ENCODE measurements at places on chromosomes 13 and 19. TPM values are rescaled to one million over a fixed set of nuclear protein-coding genes. Genes with fewer than 3 reads are reported as not detected.

DNA sequence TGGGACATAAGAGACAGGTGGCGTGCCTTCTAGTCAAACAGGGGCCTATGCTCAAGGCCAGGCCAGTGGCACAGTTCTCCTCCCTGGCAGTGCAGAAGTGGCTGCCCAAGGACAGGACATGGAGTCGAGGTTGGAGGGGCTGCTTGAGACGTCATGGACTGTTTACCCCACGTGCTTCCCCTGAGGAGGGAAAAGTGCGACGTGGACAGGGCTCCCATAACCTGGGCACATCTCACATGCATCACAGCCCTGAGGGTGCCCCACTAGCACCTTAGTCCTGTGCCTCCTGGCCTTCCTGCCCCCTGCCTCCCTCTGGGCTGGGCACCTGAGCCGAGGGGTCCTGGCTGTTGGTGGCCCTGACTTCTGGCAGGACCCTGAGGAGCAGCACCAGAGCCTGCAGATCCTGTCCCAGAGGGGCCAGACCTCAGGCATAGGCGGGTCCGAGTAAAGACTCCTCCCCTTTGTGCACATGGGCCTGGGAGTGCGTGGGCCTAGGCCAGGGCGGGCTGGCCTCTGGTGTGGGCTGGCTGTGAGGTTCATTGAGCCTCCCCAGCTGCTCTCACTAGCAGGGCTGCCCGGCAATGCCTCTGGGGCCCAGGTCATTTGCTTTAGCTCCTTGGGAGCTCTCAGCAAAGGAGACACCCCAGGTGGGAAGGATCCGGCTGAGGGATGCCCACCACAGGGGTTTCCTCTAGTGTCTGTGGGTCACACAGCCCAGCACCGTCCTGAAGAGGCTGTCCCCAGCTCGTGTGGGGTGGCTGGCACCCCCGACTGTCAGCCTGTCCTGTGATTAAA lies 65.7 kb downstream of the CEBPG start:
- H3K4me1 ChIP-seq = no peaks in the 10 kb centered on the region
- H3K4me3 ChIP-seq = no peak overlapping the region
- H3K27ac ChIP-seq = no peak overlapping the region
- DNase-seq = no peak
- H3K27me3 ChIP-seq = no peaks in the 10 kb centered on the region

- H3K4me1 ChIP-seq = no peaks in the 10 kb centered on the region
- H3K4me3 ChIP-seq = no peak overlapping the region
- H3K27me3 ChIP-seq = no peaks in the 10 kb centered on the region
- no peaks in the 10 kb centered on the region for H3K36me3 ChIP-seq
- no peak overlapping the region for H3K27ac ChIP-seq
These were observed 1438.6 kb downstream of the UQCRFS1 start for GRCh38 chr19:27774337-27774736.

DNA sequence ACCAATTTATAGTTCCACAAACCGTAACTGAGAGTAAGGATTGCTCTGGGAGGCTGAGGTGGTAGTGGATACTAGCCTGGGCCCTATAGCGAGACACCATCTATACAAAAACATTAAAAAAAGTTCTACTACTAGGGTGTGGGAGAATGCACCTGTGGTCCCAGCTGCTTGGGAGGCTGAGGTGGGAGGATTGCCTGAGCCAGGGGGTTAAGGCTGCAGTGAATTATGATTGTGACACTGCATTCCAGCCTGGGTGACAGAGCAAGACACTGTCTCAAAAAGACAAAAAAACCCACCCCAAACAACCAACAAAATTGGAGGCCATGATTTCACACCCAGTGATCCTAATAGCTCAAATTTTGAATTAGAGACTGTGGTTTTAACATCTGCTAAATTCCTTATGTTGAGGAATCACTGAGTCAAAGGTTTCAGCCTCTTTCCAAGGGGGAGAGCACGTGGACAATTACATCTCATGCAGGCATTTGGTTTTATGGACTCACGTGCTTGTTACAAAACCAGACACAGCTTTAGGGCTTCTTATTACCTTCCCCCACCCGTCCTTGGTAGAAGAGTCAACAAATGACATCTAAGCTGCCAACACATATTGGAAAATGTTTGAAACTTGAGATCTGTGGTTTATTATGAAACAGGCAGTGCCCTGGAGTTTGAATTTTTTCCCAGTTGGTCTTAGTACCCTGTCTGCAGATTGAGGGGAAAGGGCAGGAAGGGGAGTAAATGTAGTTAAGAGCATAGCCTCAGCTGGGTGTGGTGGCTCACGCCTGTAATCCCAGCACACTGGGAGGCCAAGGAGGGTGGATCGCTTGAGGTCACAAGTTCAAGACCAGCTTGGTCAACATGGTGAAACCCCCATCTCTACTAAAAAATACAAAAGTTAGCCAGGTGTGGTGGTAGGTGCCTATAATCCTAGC lies 18.5 kb downstream of the CYP2A6 start:
- no peaks in the 10 kb centered on the region for H3K4me1 ChIP-seq
- H3K36me3 ChIP-seq = peaks cover 2% of the 10 kb centered on the region

DNA sequence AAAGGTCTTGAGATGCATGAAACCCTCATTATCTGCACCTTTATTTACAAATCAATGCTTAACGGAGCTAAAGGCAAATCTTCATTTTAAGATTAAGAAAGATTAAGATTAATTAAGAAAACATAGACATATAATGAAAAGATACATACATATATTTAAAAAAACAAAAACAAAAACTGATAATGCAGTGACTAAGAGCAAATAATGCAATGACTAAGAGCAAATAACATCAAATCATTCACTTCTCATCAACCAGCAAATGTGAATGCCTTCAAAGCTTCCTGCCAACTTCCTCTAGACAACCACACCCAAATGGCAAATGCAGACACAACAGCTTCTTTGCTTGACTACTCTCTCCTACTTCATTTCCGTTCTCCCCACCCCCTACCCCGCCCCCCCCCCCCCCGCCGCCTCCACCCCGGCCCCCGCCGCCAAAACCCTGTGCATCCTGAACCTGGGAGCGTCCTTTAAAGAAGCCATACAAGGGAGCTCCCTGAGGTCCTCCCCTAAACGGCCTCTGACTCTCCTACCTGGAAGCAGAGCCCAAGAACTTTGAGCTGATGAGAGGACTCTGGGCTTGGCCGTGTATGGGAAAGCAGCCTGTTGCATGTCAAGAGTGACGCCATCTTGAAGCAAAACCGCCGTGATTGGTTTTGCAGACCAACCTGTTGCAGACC lies 24.5 kb downstream of the TEX101 start:
- no peak overlapping the region for H3K27ac ChIP-seq
- H3K4me3 ChIP-seq = no peak overlapping the region
- DNase-seq = no peak
- H3K27me3 ChIP-seq = no peaks in the 10 kb centered on the region
- no peaks in the 10 kb centered on the region for H3K36me3 ChIP-seq

Gene PABPC3
- not detected for total RNA-seq

DNA sequence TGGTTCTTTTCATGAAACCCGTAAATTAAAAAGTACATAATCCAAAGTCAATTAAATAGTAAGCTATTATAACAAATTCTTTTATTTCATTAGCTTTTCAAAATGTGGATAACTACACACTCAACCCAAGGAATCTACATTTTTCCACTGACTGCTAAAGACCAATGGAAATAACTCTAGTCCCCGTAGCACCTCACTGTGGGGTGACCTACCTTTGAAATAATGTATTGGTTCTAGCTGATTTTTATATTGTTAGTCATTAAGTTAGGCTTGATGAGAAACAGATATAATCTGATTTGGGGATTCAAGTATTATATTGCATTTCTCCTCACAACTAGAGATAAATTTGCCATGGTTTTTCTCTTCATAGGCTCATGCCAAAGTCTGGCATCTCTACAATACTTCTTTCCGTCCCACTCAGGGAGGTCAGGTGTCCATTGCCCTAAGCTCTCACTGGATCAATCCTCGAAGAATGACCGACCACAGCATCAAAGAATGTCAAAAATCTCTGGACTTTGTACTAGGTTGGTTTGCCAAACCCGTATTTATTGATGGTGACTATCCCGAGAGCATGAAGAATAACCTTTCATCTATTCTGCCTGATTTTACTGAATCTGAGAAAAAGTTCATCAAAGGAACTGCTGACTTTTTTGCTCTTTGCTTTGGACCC lies 37.3 kb downstream of the KL start:
- DNase-seq = no peak
- H3K4me1 ChIP-seq = no peaks in the 10 kb centered on the region
- H3K27ac ChIP-seq = no peak overlapping the region
- H3K4me3 ChIP-seq = no peak overlapping the region

DNA sequence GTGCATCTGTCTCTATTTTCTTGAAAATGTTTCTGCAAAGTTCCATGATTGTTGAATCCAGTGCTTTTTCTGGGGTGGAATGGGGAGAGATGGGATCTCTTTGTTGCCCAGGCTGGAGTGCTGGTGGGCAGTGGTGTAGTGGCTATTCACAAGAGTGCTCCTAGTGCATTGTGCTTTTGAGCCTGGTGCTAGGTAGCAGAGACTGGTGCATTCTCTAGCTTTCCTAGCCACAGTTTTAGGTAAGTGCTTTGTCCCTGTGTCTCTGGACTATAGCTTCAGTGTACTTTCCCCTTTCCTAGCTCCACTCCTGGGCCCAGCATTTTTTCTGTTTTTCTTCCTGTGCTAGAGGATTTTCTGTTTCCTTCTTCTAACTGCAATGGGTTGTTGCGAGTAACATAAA lies 825.6 kb downstream of the SLITRK6 start:
- no peaks in the 10 kb centered on the region for H3K36me3 ChIP-seq
- no peak overlapping the region for H3K27ac ChIP-seq
- DNase-seq = no peak
- H3K27me3 ChIP-seq = no peaks in the 10 kb centered on the region
- no peaks in the 10 kb centered on the region for H3K4me1 ChIP-seq

- DNase-seq = no peak
- peaks cover 15% of the 10 kb centered on the region for H3K4me1 ChIP-seq
- H3K27me3 ChIP-seq = no peaks in the 10 kb centered on the region
- no peaks in the 10 kb centered on the region for H3K36me3 ChIP-seq
These were observed 757 bp upstream of the LMNB2 start for GRCh38 chr19:2457394-2458037.

- H3K4me3 ChIP-seq = no peak overlapping the region
- peaks cover 10% of the 10 kb centered on the region for H3K4me1 ChIP-seq
- H3K36me3 ChIP-seq = no peaks in the 10 kb centered on the region
- no peak for DNase-seq
- H3K27ac ChIP-seq = peak overlapping the region; percentile 42
These were observed 34.9 kb upstream of the RCBTB2 start for GRCh38 chr13:48567515-48568369.

Gene RUBCNL
- total RNA-seq = 4.2 TPM

Gene BRCA2
- 6.3 TPM for total RNA-seq

DNA sequence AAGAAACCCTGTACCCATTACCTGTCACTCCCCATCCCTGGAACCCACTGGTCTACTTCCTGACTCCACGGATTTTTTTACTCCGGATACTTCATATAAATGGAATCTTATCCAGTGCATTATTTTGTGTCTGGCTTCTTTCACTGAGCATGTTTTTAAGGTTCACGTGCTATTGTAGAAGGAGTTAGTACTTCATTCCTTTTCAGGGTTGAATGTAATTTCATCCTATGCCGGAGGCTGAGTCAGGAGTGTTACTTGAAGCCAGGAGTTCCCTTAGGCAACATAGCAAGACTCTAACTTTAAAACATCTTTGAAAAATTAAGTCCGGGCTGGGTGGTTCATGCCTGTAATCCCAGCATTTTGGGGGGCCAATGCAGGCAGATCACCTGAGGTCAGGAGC lies 17.9 kb upstream of the ELAVL1 start:
- no peak for DNase-seq
- H3K4me1 ChIP-seq = no peaks in the 10 kb centered on the region
- H3K27ac ChIP-seq = no peak overlapping the region
- no peak overlapping the region for H3K4me3 ChIP-seq

- H3K4me3 ChIP-seq = no peak overlapping the region
- no peak for DNase-seq
- no peaks in the 10 kb centered on the region for H3K27me3 ChIP-seq
- H3K36me3 ChIP-seq = no peaks in the 10 kb centered on the region
- no peaks in the 10 kb centered on the region for H3K4me1 ChIP-seq
- no peak overlapping the region for H3K27ac ChIP-seq
These were observed 12.4 kb upstream of the ENOX1 start for GRCh38 chr13:43799191-43799590.

GRCh38 chr13:32791545-32792172 lies 205.4 kb downstream of the PDS5B start:
- no peaks in the 10 kb centered on the region for H3K27me3 ChIP-seq
- no peaks in the 10 kb centered on the region for H3K36me3 ChIP-seq
- H3K27ac ChIP-seq = no peak overlapping the region
- H3K4me1 ChIP-seq = no peaks in the 10 kb centered on the region
- no peak for DNase-seq

Gene LILRB5
- 11.4 TPM for total RNA-seq

DNA sequence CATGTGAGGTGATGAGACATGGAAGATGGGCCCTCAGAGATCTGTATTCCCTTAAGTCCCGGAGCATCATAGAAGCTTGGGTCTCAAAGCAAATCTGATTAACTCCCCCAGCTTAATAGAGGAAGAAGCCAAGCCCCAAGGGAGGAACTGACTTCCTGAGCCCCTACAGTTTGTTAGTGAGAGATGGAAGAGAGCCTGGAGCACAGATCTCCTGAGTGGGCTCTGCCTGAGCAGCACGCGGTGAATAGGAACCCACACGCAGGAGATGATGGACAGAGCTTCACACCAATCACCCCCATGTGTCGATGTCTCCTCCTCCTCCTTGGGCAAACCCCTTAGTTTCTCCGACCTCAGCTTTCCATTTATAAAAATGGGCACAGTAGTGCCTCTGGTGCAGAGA lies 50.1 kb upstream of the ATP12A start:
- H3K27ac ChIP-seq = no peak overlapping the region
- H3K4me3 ChIP-seq = no peak overlapping the region
- H3K27me3 ChIP-seq = no peaks in the 10 kb centered on the region
- no peaks in the 10 kb centered on the region for H3K36me3 ChIP-seq
- DNase-seq = no peak

Gene SGCG
- total RNA-seq = not detected

- no peaks in the 10 kb centered on the region for H3K27me3 ChIP-seq
- no peaks in the 10 kb centered on the region for H3K36me3 ChIP-seq
These were observed 25.9 kb upstream of the OR10H2 start for GRCh38 chr19:15701757-15702533.

GRCh38 chr19:5990289-5990797 lies 12.4 kb upstream of the RANBP3 start:
- no peak overlapping the region for H3K27ac ChIP-seq
- no peaks in the 10 kb centered on the region for H3K36me3 ChIP-seq
- no peak overlapping the region for H3K4me3 ChIP-seq
- H3K4me1 ChIP-seq = peaks cover 48% of the 10 kb centered on the region
- DNase-seq = peak; percentile 17
- no peaks in the 10 kb centered on the region for H3K27me3 ChIP-seq

- no peaks in the 10 kb centered on the region for H3K36me3 ChIP-seq
- H3K27me3 ChIP-seq = no peaks in the 10 kb centered on the region
- DNase-seq = no peak
- H3K27ac ChIP-seq = peak overlapping the region; percentile 24
These were observed 343.2 kb downstream of the KCNRG start for GRCh38 chr13:50358231-50359040.

DNA sequence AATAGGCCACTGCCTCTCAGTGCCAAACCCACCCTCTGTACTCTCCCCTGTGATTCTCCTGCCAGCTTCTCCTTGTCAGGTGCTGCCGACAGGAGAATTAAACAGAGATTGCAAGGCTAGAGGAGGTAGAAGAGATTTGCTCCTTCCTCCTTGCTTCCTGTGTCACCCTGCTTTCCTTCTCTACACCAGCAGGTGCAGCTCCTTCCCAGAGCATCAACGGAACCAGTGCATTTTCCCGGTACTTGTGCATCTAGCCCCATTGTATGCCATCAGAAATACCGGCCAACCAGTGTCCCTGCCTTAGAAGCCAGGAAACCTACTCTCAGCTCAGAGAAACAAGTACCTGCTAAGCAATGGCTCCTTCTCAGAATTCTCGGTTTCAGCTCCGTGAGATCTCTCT lies 253.2 kb downstream of the SUCLA2 start:
- H3K4me1 ChIP-seq = no peaks in the 10 kb centered on the region
- H3K27me3 ChIP-seq = no peaks in the 10 kb centered on the region
- H3K27ac ChIP-seq = no peak overlapping the region
- no peak for DNase-seq
- H3K4me3 ChIP-seq = no peak overlapping the region
- no peaks in the 10 kb centered on the region for H3K36me3 ChIP-seq
